ENCODE measurements at places on chromosomes 2 and 18. TPM values are rescaled to one million over a fixed set of nuclear protein-coding genes. Genes with fewer than 3 reads are reported as not detected.

DNA sequence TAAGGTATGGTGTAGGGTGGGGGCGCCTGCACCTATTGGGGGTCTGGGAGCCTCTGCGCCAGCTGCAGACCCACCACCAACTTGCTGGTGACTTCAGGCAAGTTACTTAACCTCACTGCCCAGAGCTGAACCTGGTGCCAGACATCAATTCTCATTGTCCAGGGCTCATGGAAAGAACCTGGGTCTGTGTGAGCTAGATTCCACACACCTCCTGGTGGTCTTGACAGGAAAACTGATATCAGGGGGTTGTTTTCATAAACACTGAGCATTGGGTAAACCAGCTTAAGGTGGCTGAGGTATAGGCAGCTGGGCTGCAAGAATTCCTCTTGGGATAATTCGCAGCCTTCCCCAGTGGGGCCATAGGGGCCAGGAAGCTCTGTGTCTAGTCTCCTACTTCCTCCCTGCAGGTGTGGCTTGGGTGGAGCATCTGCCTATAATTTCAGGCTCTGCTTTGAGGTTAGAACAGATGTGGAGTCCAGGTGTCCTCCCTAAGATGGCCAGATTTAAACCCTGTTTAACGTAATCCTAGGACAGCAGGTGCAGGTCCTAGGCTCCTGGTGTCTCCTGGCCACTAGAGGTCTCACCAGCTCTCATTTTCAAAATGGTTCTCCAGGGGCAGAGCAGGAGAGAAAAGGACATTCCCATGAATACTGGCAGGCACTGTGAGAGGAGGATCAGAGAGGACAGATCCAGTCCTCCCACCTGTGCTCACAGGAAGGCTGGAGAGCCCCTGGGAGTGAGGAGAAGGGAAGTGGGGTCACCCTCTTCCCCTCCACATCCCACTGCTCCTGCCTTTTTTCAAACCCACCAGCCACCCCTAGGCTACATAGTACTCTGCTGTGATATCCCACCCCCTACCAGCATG is 100.4 kb upstream of the SMAD2 start:
- peaks cover 5% of the 10 kb centered on the region for H3K4me1 ChIP-seq
- H3K27me3 ChIP-seq: no peaks in the 10 kb centered on the region
- no peak overlapping the region for H3K4me3 ChIP-seq
- no peaks in the 10 kb centered on the region for H3K36me3 ChIP-seq
- H3K27ac ChIP-seq: no peak overlapping the region
- DNase-seq: peak; percentile 47

GRCh38 chr18:11955239-11956029 is 25.9 kb upstream of the IMPA2 start:
- H3K4me1 ChIP-seq: peaks cover 17% of the 10 kb centered on the region
- DNase-seq: peak; percentile 81
- no peaks in the 10 kb centered on the region for H3K36me3 ChIP-seq
- peak overlapping the region; percentile 79 for H3K27ac ChIP-seq
- H3K27me3 ChIP-seq: no peaks in the 10 kb centered on the region

- DNase-seq: no peak
- no peaks in the 10 kb centered on the region for H3K36me3 ChIP-seq
- no peaks in the 10 kb centered on the region for H3K27me3 ChIP-seq
Observed at GRCh38 chr2:97718942-97719341, 5.6 kb downstream of the ZAP70 start.

- DNase-seq: peak; percentile 60
- no peak overlapping the region for H3K27ac ChIP-seq
- H3K4me1 ChIP-seq: no peaks in the 10 kb centered on the region
- no peaks in the 10 kb centered on the region for H3K27me3 ChIP-seq
- H3K36me3 ChIP-seq: no peaks in the 10 kb centered on the region
Observed at GRCh38 chr2:240869109-240869955, 708 bp downstream of the AGXT start.

Gene LIMS3
- total RNA-seq: 1.7 TPM

DNA sequence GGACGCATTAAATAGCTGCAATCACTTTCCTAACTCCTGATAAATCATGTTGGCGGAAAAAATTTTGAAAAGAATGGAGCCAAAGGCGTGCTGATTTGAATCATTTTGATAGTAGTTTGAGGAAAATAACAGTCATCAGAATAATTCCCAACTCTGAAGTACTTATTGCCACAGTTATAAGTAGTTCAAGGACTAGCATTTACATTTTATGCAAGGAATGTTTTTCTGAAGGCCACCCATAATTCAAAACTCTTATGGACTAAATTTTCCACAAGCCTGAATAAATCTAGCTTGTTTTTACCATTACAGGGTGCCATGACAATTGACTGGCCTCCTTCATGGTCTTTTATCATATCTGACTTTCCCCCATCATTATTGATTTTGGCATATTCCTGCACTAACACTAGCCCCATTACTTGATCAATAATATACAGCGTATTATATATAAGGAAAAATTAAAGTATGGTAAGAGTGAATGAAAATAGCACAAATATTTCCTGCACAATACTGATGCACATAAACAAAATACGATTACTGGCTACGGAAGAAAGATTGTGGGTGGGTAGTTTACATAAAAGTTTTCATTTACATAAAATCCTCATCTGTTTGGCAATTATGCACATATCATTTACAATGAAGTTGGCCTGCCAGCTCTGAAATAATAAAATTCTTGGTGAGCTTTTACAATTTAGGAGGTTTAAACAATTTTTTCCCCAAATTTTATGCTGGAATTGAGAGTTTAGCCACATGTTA is 334.6 kb downstream of the ARL6IP6 start:
- H3K4me1 ChIP-seq: no peaks in the 10 kb centered on the region
- H3K27ac ChIP-seq: no peak overlapping the region
- DNase-seq: no peak
- H3K27me3 ChIP-seq: no peaks in the 10 kb centered on the region
- no peaks in the 10 kb centered on the region for H3K36me3 ChIP-seq

DNA sequence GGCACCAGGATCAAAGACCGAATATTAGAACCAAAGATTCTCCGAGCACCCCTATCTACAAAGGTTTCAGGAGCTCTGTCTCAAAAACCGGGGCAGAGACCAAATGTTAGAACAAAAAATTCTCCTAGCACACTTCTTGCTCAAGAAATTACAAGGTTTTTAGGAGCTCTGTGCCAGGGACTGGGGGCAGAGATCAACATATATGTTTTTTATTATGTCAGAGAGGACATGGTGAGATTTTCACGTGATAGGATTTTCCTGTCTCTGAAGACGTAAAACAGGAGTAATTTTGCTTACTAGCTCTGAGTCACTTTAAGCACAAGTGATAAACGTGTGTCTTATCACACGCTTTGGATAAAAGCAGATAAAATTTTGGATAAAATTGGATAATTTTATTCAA is 34.8 kb upstream of the ODC1 start:
- no peaks in the 10 kb centered on the region for H3K36me3 ChIP-seq
- H3K27me3 ChIP-seq: peaks cover 5% of the 10 kb centered on the region
- no peak overlapping the region for H3K27ac ChIP-seq
- DNase-seq: no peak
- no peaks in the 10 kb centered on the region for H3K4me1 ChIP-seq

Gene CIAO1
- 69.1 TPM for total RNA-seq

Gene MOGAT1
- total RNA-seq: 0.26 TPM

DNA sequence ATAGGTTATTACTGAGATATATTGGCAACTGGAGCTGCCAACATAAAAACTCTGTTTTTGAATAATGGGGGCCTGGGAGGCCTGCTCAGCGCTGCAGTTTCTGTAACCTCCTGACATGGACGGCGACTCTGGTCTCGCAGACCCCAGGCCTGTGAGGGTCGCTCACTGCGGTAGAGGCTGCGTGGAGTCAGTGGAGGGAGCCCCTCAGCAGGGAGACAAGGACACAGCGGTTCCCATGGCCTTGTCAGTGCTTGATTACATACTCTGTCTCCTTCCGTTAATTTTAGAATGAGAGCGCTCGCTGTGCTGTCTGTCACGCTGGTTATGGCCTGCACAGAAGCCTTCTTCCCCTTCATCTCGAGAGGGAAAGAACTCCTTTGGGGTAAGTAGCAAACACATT is 858 bp downstream of the TPO start:
- H3K27ac ChIP-seq: no peak overlapping the region
- no peak for DNase-seq
- H3K4me1 ChIP-seq: no peaks in the 10 kb centered on the region
- no peaks in the 10 kb centered on the region for H3K36me3 ChIP-seq
- H3K27me3 ChIP-seq: no peaks in the 10 kb centered on the region

DNA sequence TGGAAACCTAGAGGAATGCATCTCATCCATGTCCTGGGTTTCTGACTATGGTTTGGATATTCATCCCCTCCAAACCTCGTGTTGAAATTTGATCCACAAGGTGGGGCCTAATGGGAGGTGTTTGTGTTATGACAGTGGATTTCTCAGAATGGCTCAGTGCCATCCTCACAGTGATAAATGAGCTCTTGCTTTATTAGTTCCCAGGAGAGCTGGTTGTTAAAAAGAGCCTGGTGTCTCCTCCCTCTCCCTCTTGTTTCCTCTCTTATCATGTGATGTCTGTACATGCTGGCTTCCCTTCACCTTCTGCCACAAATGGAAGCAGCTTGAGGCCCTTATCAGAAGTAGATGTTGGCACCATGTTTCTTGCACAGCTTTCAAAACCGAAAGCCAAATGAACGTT is 424.3 kb downstream of the DCC start:
- no peak overlapping the region for H3K27ac ChIP-seq
- no peaks in the 10 kb centered on the region for H3K4me1 ChIP-seq
- no peaks in the 10 kb centered on the region for H3K27me3 ChIP-seq
- no peaks in the 10 kb centered on the region for H3K36me3 ChIP-seq
- no peak overlapping the region for H3K4me3 ChIP-seq

- no peak for DNase-seq
- H3K4me3 ChIP-seq: no peak overlapping the region
- H3K36me3 ChIP-seq: peaks cover 19% of the 10 kb centered on the region
- no peak overlapping the region for H3K27ac ChIP-seq
- H3K4me1 ChIP-seq: no peaks in the 10 kb centered on the region
Observed at GRCh38 chr2:235928751-235929370, 239.3 kb downstream of the GBX2 start.

GRCh38 chr2:191870744-191871143 is 23.9 kb upstream of the CAVIN2 start:
- no peak overlapping the region for H3K27ac ChIP-seq
- H3K27me3 ChIP-seq: no peaks in the 10 kb centered on the region
- peaks cover 16% of the 10 kb centered on the region for H3K4me1 ChIP-seq
- DNase-seq: no peak

DNA sequence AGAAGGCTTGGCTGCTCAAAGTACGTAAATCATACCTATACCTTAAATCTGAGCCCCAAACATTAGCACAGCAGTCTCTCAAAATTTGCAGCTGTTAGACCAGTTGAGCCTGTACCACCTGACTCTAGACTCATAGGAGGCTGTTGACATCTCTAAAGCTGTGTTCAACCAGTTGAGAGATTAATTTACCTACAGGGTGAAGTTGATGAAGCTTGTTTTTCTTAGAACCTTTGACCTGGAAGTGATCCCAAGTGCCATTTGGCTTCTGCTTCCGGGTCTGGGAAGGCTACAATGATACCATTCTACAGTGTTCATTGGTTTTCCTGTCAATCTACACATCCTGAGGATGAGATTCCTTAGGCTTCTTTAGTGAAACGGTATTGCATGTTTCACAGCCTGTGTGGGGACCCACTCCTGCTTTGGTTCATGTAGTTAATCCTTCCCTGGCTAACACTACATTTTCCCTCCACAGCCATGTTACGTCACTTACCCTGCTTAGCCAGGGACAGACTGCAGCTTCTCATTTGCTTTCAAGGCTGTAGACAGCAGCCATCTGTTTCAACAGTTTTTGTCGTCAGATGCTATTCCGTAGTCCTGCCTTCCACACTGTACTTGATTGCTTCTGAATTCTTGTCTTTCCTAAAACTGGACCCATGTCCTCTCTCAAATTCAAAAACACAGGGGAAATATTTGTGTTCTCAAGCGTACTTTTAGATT is 4.7 kb upstream of the IL1RL2 start:
- H3K36me3 ChIP-seq: peaks cover 28% of the 10 kb centered on the region
- DNase-seq: no peak
- H3K4me1 ChIP-seq: peaks cover 6% of the 10 kb centered on the region
- no peak overlapping the region for H3K4me3 ChIP-seq

Gene LRRC30
- not detected for total RNA-seq

DNA sequence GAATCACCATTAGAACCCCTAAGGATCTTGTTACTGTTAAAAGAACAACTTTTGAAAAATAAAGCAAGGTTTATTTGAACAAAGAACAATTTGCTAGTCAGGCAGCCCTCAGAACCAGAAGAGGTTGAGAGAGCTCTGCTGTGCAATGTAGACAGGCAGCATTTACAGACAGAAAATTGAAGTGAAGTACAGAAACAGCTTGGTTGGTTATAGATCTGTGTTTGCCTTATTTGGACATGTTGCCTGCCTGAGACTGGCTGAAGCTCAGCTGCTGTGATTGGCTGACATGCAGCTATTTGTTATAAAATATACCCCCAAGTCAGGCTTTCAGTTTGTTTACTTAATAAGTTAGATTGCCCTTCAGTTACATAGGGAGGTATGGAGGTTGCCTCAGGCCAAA is 12.5 kb downstream of the MSTN start:
- no peak overlapping the region for H3K4me3 ChIP-seq
- H3K27me3 ChIP-seq: no peaks in the 10 kb centered on the region
- no peak for DNase-seq
- H3K27ac ChIP-seq: no peak overlapping the region
- H3K4me1 ChIP-seq: no peaks in the 10 kb centered on the region

DNA sequence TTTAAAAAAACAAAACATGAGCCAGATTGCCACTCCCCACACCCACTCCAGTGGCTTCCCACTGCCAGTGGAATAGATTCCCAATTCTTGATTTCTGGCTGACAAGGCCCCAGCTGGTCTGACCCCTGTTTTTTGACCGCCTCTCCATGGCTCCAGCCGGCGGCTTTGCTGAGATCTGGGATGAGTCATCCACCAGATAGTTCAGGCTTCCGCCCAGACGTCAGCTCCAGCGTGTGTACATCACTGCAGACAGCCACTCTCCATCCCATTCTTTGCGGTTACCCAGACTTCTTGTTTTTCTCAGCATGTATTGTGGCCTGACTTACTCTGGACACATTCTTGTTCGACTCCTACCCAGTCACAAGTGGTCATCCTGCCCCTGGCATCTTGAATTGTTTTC is 227.9 kb downstream of the GBX2 start:
- no peaks in the 10 kb centered on the region for H3K4me1 ChIP-seq
- H3K27ac ChIP-seq: no peak overlapping the region
- H3K4me3 ChIP-seq: no peak overlapping the region
- no peak for DNase-seq
- peaks cover 5% of the 10 kb centered on the region for H3K36me3 ChIP-seq

GRCh38 chr2:70679259-70679658 is 88.7 kb downstream of the ADD2 start:
- no peaks in the 10 kb centered on the region for H3K4me1 ChIP-seq
- no peak overlapping the region for H3K4me3 ChIP-seq
- peak; percentile 58 for DNase-seq

- H3K4me3 ChIP-seq: no peak overlapping the region
- DNase-seq: peak; percentile 47
- no peaks in the 10 kb centered on the region for H3K36me3 ChIP-seq
Observed at GRCh38 chr2:219207884-219208740, 1.5 kb downstream of the ZFAND2B start.

Gene LBX2
- 2.2 TPM for total RNA-seq

DNA sequence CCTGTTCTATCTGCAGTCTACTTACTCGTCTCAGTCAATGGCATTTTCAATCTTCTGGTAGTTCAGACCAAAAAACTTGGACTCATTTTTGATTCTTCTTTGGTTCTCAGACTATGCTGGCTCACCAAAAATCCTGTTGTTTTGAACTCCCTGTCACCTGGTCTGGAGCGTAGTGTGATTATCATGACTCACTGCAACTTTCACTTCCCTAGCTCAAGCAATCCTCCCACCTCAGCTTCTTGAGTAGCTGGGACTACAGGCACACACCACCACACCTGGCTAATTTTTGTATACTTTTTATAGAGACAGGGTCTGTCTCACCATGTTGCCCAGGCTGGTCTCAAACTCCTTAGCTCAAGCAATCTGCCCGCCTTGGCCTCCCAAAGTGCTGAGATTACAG is 163.3 kb upstream of the CDH7 start:
- H3K36me3 ChIP-seq: no peaks in the 10 kb centered on the region
- no peak for DNase-seq
- H3K27me3 ChIP-seq: no peaks in the 10 kb centered on the region
